NCI-H510A treated with DMSO at 0.1 percent for 48 hours (cell line): ENCODE measurements at places on chromosomes 3 and 15.

- no peak for DNase-seq
These were observed 231.6 kb downstream of the SOX2 start for GRCh38 chr3:181943285-181943684.

DNA sequence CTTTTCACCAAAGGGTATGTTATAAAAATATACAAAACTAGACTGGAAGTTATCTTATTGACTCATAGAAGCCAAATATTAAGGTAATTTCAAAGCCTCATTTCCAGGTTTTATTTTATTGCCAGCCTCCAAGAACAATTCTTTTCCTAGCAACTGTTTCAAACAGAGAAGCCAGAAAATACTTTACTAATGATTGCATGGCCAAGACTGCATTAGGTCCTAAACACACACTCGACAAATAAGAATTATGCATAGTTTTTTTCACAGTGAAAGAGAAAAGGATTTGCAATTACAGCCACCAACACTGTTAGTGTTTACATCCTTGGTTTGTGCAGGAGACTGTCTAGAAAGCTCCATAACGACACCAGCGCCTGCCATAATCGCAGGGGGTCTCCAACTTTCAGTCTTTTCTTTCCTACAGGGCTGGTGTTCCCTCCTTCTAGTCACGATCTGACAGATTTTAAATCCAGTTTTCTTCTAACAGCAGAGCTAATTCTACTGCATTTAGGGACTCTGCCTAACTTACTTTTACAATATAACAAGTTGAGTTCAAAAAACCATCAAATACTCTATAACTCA is 58.1 kb downstream of the CLASP2 start:
- no peak for DNase-seq

GRCh38 chr3:142648950-142649349 is 52.8 kb downstream of the PLS1 start:
- no peak for DNase-seq

GRCh38 chr3:60154011-60154410 is 1097.2 kb downstream of the FHIT start:
- no peak for DNase-seq

GRCh38 chr3:47315069-47315647 is 32.4 kb downstream of the KLHL18 start:
- DNase-seq: no peak

GRCh38 chr3:36297195-36297594 is 83.1 kb upstream of the STAC start:
- no peak for DNase-seq

- DNase-seq: no peak
These were observed 355.5 kb downstream of the TIGIT start for GRCh38 chr3:114649331-114649730.
